ENCODE measurements at places on chromosomes 3 and 15.

DNA sequence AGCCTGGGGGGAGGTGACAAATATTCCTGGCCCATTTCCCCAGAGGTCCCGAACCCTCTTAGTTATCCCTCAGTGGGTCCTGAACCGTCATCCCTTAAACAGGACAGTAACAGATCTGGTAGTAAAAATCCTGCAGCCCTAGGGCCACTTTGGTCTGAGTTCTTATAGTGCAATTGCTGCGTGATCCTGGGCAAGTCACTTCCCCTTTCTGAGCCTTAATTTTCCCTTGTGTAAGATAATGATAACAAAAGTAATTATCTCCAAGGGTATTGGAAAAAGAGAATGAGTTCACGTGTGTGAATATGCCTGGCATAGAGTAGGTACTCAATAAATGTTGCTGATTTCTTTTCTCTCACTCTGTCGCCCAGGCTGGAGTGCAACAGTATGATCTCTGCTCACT lies 2.9 kb upstream of the JAGN1 start:
- no peak for DNase-seq

DNA sequence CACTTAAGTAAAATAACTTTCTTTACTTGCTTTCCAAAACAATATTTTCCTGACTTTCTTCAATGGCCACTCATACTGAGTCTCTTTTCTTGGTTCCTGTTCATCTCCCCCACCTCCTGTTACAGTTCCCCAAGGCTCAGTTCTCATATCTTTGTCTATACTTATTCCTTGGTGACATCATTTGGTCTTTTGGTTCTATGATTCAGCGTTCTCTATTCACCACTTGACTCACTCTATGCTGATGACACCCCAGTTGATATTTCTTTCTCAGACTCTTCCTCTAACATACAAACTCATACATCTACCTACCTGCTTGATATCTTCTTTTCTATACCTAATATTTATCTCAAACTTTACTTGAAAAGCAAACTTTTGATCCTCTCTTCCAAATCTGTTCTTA lies 85.0 kb upstream of the P3H2 start:
- no peak for DNase-seq

DNA sequence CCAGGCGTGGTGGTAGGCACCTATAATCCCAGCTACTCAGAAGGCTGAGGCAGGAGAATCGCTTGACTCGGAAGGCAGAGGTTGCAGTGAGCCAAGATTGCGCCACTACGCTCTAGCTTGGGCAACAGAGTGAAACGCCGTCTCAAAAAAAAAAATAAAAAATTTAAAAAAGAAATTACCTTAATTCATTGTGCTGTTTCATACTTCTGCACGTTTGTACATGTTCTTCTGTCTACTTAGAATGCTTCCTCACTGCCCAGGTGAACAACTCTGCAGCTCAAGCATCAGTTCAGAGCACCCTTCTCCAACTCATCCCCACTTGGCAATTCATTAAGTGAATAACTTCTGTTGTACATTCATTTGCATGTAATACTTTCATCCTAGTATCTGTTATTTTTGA lies 14.0 kb downstream of the CAPN7 start:
- DNase-seq, result no peak

- DNase-seq, result peak; percentile 56
Measured at GRCh38 chr3:42961633-42962032, 17.5 kb upstream of the GASK1A start.

DNA sequence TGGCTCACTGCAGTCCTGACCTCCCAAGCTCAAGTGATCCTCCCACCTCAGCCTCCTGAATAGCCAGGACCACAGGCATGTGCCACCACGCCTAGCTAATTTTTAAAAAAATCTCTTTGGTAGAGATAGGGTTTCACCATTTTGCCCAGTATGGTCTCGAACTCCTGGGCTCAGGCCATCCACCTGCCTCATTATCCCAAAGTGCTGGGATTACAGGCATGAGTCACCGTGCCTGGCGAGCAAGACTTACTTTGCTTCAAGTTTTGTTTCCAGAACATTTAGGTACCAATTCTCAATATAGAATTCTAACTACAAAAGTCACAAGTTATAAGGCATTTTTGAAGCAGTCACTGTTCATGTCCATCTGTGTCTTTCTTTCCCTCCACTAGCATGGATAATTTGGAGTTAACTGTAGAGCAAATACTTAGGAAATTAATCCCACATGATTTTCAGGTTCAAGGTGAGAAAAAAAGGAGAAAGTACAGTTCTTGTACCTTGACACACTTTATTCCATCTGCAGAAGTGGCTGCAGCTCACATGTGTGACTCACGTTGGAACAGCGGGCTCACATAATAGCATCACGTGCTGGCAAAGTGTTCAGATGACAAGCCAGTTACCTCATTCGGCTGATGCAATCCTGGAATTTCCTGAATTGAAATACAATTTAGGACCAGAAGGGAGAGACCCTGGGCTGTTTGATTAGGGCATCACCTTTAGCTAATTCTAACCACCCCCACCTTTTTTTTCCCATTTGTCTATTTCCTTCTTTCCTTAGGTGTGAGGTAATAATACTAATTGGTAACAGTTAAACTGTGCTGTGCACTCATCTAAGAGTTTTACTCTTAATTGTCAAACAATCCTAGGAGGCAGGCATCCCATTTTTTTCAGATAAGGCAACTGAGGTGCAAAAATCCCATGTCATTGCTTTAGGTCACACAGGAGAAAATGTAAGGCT lies 46.9 kb upstream of the NEDD4 start:
- DNase-seq, result no peak

DNA sequence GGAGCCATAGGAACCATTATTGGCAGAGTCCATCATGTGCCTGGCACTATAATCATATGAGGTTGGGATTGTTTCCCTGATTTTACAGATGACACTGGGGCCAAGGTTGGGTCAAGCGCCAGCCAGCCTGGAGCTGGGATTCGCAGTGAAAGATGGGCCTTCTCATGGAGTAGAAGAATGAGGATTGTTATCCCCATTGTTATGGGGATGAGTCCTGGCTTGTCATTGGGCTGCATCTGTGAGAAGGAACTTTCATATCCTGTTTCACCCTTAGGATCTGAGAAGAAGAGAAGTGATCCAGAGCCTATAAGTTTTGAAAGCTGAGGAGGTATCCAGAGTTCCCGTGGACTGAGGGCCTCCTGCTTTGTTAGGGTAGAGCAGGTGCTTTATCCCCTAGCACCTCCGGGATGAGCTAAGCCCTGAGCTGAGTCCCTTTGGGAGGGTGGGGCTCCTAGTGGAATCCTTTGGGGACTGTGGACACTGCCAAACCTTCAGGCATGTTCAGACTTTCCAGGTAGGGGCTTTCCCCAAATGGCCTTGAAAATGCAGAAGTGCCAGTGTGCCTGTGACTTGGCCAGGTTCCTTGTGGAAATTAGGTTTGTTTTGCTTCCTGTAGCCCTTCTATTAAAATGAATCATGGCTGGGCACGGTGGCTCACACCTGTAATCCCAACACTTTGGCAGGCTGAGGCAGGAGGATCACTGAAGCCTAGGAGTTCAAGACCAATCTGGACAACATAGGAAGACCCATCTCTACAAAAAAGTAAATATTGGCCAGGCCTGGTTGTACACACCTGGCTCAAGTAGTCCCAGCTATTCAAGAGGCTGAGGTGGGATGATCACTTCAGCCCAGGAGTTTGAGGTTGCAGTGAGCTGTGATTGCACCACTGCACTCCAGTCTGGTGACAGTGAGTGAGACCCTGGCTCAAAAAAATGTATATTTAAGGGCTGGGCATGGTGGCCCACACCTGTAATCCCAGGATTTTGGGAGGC lies 30.2 kb upstream of the BSN start:
- DNase-seq, result no peak

DNA sequence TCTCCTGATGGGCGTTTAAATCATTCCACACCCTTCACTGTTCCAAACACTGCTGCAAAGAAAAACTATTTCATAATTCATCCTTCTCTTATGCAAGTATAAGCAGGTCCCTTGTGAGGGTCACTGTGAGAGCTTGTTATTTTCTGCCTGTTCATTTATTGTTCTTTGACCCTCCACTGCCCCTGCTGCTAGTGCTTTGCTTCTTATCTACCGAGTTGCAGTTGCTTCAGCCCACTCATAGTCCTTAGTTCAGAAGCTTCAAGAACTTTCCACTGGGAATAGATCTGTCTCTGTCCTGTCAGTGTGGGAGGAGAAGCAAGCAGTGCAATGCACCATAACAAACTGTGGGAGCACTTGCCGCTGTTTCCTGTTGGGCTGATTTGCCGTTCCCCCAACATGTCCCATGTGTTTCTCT lies 39.8 kb downstream of the RIOX2 start:
- DNase-seq, result no peak

DNA sequence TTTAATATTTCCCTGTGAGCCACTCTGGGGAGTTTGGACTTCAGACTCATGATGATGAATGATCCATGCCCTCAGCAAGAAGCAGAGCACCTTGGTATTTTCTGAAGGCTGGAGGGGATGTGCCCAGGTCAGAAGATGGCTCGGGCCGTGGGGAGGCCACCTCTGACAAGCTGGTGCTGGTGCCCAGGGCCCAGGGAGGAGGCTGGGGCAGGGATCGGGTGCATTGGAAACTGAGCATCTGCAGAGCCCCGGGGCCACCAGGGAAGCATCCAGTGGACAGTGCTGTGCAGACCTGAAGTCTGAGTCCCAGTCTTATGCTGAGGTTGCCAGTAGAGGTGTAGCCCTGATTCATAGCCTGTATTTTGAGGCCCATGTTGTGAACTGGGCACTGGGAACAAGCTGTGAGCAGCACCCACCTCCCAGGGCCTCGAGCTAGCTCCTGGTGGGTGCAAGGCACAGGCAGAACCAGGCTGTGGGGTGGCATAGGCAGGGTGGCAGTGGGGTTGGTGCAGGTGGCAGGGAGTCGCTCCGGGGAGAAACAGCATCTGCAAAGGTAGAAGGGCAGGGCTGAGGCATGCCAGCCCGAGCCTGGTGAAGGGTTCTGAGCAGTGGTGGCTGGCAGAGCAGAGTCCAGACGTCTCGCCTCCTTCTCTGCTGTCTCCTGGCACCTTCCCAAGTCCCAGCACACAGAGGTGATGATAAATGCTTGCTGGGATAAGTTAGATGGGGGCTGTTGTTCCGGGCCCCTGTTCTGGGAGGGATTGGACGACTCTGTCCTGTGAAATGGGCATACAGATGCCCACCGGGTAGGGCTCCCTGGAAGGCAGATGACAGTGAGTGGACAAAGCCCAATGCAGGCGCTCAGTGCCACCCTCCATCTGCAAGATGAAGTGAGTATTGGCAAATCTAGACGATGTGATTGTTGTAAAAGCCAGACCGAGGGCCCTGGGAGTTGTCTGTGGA lies 10.6 kb downstream of the DNAJB8 start:
- DNase-seq, result no peak

DNA sequence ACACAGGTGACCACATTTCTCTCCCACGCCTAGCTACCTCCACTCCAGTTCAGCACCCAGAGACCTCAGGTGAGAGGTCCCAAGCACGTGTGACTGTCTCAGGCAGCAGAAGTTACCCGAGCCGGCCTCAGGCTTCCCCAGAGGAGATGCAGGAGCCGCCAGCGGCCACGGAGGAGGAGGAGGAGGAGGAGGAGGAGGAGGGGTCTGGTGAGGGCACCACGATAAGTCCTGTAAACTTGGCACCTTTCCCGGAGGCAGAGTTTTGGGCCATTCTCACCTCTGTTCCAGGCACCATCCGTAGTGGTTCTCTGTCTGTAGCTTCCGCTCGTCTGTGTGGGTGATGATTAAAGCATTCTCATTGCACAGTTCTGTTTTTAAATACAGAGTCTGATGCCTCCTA lies 56.1 kb downstream of the CCK start:
- no peak for DNase-seq

- DNase-seq, result no peak
Measured at GRCh38 chr3:114718898-114719210, 425.0 kb downstream of the TIGIT start.

DNA sequence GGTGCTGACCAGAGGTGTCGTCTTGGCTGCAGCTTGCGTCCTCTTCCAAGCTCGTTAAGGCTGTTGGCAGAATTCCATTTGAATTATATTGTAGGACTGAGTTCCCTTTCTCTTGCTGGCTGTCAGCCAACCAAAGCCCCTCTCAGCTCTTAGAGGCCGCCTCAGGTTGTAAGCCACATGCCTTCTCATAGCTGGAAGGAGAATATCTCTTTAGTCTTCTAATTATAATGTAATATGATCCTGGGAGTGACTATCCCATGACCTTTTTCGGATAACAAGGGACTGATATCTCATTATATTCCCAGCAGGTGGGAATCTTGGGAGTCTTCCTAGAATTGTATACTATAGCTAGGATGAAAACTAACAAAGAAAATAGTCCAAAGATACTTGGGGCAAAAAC lies 4.8 kb downstream of the SCG5 start:
- DNase-seq, result no peak

GRCh38 chr3:14284694-14285547 lies 106.3 kb downstream of the LSM3 start:
- no peak for DNase-seq

GRCh38 chr3:88031642-88032077 lies 27.1 kb downstream of the CGGBP1 start:
- peak; percentile 50 for DNase-seq

DNA sequence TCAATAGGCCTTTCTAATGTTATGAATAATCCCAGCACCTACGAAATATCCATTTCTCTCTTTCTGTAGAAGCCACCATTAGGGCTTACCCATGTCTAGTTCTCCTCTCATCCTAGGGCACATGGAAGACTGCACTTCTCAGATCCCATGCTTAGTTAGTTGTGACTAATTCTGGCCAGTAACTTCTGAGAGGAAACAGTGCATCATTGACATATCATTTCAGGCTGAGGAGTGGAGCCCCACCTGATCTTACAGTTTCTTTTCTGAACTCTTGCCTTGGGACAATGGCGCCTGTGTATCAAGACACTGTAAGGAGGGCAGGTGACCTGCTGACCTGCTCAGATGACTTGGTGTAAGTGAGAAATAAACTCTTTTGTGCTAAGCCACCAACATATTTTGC lies 39.4 kb upstream of the TBL1XR1 start:
- DNase-seq, result no peak

GRCh38 chr3:49703443-49703927 lies 14.1 kb downstream of the RNF123 start:
- DNase-seq, result peak; percentile 72

- no peak for DNase-seq
Measured at GRCh38 chr3:170485696-170486095, 67.0 kb downstream of the CLDN11 start.

- DNase-seq, result no peak
Measured at GRCh38 chr15:72592097-72592496, 62.4 kb upstream of the GOLGA6B start.

DNA sequence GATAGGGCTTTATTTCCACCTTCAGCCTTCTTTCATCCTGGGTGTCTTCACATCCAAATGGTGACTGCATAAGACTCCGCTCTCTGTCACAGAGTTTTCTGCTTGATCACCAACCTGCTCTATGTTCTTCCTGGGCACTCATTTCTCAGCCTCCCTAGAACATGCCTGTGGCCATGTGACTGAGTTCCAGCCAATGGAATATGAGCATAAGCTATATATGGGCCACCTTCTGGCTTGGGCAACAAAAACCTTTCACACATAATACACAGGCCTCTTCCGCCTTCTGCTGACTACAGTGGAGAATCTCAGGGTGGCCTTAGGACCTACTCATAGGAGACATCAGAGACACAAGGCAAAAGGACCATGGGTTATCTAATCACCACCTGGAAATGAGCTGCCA lies 51.2 kb upstream of the MED12L start:
- no peak for DNase-seq

- DNase-seq, result peak; percentile 60
Measured at GRCh38 chr15:33292717-33293307, 18.0 kb upstream of the RYR3 start.

Data from CD4-positive, alpha-beta T cell treated with Interleukin-6 for 4 hours (primary cell).